WERI-Rb-1 (cell line): ENCODE measurements at places on chromosomes 7 and 10.

GRCh38 chr10:71536332-71536731 is 139.6 kb downstream of the CDH23 start:
- DNase-seq: no peak

DNA sequence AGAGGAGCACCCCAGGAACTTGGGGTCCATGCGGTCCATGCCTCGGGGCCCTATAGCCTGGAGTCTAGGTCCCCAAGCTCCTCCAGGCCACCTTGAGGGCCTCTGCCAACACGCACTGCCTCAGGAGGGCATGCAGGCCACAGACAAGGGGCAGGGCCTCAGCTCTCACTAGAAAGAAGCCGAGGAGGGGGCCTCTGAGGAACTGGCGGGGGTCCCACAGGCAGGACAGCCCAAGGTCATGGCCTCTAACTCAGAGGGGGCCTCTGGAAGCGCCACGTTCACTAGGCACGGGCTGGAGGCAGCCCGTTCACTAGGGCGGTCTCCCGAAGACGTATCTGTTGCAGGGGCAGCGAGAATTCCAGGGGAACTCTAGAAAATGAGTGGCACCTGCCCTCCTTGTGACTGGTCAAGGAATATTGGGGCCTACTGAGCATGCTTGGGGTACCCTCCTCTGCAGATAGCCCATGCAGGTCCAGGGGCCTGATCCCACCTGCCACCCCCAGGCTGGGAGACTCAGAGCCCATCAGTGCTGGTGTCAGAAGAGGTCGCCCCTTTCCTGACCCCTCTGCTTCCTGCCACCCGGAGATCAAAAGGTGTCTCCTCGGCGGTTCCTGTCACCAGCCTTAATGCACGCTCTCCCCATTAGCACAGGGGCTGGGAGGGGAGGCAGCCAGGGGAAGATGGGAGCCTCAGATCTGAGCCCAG is 86.7 kb upstream of the RET start:
- no peak for DNase-seq

DNA sequence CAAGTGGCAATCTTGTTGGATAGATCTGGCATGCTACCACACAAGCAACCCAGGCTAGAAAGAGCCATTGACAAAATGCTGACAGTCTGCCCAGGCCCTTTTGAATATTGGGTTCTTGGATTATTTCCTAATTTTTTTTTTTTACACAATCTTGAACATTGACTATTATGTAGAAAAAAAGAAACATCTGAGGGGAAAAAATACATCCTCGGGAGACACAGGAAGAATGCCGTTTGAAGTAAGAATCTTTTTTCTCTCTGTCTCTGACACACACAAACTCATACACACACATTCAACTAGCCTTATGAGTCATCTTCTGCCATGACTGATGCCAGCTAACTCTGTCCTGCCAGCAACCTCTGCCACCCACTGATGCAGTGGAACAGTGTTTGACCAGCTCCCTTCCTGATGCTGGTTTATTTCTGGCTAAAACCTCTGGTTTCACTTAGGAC is 47.2 kb downstream of the SORBS1 start:
- DNase-seq: no peak

DNA sequence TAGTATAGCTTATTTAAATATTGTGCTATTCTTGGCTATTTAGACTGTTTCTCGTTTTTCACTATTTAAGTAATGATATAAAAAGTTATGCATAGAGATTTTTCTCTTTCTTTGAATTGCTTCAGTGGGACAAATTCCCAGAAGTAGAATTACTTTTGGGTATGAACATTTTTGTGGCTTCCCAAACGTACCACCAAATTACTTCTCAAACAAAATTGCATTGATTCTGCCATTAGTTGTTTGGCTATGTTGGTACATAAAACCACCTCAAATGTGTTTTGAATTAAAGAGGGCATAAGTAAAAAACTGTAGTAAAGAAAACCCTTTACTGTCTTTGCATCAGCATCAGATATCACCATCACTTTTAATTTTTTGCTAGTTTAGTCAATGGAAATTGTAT is 31.0 kb downstream of the AKR1B1 start:
- DNase-seq: no peak

DNA sequence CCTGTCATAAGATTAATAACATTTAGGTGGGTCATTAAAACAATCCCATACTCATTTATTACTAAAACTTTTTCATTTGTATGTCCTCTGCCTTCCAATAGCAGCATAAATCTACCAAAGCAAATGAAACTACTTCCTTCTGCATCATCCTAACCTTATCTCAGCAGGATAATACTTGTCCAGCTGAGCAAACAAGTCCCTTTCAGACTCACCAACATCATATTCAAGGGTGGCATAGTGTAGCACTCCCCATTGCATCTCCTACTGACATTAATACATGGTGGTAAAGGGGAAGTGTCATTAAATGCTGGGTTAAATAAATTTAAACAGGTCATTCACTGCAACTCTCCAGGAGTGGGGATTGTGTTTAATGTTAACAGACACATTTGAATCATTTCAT is 3.4 kb upstream of the MINDY3 start:
- no peak for DNase-seq

DNA sequence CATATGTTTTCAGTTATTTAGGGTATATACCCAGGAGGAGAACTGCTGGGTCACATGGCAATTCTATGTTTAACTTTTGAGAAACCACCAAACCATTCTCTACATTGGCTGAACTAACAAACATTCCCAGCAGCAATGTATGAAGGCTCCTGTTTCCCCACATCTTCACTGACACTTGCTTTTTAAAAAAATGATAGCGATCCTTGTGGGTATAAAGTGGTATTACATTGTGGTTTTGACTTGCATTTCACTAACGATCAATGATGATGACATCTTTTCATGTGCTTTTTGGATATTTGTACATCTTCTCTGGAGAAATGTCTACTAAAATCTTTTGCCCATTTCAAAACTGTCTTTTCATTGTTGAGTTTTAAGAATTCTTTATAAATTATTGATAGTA is 51.2 kb upstream of the ANAPC16 start:
- no peak for DNase-seq

- DNase-seq: no peak
Measured at GRCh38 chr7:102097601-102098161, 189.0 kb upstream of the SH2B2 start.
